Stimulated activated CD4-positive, alpha-beta T cell treated with anti-CD3 and anti-CD28 coated beads, Interleukin-1b, Interleukin-23, amount 100 ng/mL, for 1 hour (primary cell): ENCODE measurements at places on chromosomes 6 and 20.

DNA sequence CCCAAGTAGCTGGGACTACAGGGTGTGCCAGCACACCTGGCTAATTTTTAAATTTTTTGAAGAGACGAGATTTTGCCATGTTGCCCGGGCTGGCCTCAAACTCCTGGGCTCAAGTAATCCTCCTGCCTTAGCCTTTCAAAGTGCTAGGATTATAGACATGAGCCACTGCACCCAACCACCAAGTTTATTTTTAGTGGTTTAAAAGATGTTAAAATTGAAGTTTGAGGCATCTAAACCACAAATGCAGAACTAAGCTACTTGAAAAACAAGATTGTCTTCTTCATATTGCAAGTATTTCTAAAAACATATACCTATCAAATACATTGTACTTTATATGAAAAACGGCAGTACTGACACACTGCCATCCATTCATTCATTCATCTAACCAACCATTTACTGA, 31.6 kb downstream of the WASF1 start:
- DNase-seq = no peak

DNA sequence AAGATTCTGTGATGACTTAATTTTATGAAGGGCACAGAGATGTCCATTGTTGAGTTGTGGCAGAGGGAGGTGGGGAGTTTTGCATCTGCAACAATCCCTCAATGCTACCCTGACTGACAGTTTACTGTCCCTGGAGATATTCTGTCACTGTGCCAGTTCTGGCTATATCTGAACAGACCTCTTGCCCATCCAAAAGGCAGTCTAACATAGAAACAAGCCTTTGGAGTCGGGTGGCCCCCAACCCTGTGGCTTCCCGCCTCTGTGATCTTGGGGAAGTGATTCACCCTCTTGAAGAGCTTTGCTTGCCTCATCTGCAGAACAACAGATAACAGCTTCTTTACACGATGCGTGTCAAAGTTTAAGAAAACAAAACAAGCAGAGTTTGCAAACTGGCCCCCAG, 3.8 kb upstream of the E2F1 start:
- DNase-seq = no peak

GRCh38 chr20:4875578-4876067, 125.7 kb downstream of the SLC23A2 start:
- no peak for DNase-seq

DNA sequence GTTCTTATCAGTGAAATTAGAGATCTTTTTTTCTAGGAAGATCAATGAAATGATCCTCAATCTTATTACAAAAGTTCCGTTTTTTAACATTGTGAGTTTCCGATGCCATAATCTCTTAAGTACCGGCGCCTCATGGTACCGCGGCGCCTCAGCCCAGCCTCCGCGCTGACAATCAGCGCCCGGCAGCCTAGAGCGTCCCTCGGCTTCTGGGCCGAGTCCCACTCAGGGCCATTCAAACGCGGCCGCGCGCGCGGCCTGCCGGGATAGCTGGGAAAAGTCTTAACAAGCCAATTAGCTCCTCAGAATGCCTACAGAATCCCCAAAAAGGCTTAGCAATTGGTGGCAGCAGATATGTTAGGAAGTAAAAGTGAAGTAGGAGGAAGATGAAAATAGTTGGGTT, 204.8 kb downstream of the ADGB start:
- no peak for DNase-seq

DNA sequence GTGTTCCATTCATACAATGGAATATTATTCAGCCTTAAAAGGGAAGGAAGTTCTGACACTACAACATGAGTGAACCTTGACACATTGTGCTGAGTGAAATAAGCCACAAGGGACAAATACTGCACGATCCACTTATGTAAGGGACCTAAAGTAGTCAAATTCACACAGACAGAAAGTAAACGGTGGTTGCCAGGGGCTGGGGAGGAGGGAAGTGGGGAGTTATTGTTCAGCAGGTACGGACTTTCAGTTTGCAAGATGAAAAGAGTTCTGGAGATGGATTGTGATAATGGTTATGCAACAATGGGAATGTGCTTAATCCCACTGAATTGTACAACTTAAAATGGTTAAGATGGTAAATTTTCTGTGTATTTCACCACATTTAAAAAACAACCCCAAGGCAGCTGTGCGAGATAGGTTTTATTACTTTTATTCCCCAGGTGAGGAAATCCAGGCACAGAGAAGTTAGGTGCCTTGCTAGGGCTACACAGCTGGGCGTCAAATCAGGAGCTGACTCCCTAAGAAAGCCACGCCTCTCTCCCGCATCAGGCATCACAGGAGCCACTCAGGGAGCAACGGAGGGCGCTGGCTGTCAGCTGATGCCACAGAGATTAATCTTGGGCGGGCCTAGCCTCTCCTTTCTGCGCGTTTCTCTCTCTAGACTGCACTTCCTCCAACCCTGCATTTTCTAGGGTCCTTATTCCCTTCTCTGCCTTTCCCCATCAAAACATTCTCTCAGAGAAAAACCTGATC, 9.3 kb upstream of the TRAF3IP2 start:
- no peak for DNase-seq

- no peak for DNase-seq
These were observed 41.7 kb upstream of the EEF1A1 start for GRCh38 chr6:73562558-73562957.

DNA sequence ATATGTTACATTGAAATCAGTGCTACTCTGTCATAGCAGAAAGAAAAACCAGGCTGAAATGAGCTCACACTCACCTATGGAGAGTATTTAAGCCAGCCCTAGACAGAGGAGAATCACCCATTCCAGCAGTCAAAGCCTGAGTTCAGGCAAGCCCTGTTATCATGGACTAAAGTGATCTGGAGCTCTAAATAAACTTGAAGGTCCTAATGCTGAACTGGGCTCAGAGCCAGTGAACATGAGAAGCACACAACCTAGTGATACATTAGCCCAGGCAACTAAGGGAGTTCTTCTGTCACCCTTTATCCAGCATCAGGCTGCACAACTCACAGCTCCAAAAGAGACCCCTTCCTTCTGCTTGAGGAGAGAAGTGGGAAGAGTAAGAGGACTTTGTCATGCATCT, 425.0 kb downstream of the COL12A1 start:
- DNase-seq = no peak

- DNase-seq = no peak
These were observed 465.9 kb upstream of the BTBD3 start for GRCh38 chr20:11451793-11452291.

DNA sequence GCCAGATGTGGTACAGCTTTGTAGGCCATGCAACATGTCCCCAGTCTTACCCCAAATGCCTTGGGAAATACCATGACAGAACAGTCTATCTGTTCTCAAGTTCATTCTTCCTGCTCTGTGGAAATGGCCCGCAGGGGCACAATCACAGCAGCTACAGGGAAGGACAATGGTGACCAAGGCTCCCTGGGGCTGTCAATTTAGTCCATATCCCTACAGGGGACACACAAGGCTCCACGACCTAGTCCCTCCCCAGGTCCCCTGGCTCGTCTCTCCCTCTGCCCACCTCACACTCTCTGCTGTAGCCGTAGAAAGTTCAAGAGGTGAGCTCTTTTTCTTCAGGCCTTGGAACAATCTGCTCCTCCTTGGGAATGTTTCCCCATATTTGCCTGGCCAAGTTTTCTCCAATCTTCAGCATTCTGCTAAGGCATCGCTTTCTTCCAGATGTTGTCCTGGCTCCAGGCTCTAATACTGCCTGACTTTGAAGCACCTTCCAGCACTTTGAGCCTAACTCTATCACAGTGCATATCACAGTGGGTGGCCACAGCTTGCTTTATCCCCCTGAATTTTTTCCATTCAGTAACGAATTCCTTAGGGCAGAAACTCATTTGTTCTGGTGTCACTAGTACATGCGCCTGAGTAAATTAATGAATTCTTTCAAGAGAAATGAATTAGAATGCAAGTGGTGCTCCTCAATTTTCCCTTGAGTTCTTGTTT, 92.6 kb downstream of the MAP3K7 start:
- DNase-seq = no peak

DNA sequence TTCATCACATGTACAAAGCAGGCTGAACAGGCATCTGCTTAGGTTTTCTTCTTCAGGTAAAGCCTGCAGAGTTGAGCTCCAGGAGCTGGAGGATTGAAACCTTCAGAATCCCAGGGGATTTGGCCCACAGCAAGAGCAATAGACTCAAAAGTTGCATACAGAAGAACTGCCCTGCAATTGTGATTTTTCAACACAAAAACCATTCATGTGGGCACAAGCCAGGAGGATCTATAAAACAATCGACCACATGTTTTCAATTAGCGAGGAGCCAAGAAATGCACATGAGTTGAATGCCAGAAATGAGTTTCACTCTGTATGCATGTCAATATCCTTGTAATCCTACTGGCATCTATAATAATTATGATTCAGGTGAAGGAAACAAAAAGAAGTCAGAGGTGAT, 576.4 kb downstream of the HDGFL1 start:
- no peak for DNase-seq

GRCh38 chr6:39197922-39198500, 31.3 kb downstream of the KCNK5 start:
- no peak for DNase-seq

DNA sequence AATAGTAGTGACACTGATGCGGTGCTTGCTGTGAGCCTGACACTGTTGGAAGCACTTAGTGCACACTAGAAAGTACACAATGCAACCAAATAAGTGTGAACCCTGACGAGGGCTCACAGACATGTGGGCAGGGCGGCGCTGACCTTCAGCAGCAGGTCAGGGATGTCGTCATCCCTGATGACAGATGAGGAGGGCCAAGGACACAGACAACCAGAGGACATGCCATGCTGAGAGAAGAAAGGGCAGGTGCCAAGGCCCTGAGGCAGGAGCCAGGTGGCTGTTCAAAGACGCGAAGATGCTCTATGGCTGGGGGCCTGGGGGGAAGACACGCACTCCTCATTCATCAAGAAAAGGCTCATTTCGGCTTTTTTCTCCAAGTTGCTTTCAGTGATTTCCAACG, 176.4 kb upstream of the CST7 start:
- DNase-seq = no peak

- no peak for DNase-seq
These were observed 11.8 kb downstream of the BCAS1 start for GRCh38 chr20:54058420-54059139.

GRCh38 chr6:140366991-140367390, 992.5 kb upstream of the CITED2 start:
- DNase-seq = no peak

GRCh38 chr20:48821261-48821920, 6.4 kb downstream of the PREX1 start:
- no peak for DNase-seq

DNA sequence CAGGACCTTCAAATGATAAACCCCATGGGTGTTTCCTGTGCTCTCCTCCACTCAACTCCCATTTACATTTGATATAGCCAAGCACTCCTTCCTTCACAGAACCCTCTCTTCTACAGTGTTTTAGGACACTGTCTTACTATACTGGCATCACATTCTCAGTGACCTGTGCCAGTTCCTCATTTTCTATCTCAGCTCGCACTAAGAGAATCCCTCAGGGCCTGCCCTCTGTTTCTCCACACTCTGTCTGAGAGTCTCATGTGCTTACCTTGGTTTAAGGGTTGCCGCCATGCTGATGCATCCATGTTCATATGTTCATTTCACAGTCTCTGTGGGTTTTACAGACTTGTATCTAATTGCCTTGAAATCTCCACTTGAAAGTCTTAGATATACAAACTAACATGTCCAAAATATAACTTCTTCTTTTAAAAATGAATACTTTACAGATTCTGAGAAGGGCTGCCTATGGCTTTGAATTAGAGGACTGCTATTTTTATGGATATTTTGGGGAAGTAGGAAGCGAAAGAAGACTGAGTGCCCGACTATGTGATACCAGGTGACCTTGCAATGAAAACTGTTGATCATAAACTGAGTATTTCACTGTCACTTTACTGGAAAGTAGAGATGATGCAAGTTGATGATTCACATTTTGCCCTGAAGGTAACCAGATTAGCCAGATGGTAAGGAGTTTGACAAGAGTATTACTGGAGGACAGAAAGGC, 153.1 kb upstream of the SIM1 start:
- DNase-seq = no peak

DNA sequence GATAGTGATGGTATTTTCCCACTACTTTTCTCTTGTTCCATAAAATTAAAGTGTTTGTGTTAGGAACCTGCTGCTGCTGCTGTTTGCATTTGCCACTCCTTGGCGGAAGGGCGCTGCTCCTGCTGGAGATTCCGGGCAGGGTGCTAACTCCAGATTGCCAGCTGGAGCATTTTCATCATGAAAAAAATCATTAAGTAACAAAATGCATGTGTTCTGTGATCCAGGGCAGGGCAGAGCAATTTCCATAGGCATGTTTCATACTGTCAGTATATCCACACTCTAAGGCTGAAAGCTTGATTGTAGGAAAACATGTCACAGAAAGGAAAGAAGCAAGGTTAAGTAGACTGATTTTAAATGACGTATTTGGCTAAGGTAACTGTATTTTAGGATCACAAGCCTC, 24.0 kb downstream of the PBOV1 start:
- no peak for DNase-seq

GRCh38 chr6:112939563-112939962, 592.4 kb downstream of the RFPL4B start:
- DNase-seq = no peak

- no peak for DNase-seq
These were observed 13.8 kb downstream of the RNASET2 start for GRCh38 chr6:166942393-166943168.

DNA sequence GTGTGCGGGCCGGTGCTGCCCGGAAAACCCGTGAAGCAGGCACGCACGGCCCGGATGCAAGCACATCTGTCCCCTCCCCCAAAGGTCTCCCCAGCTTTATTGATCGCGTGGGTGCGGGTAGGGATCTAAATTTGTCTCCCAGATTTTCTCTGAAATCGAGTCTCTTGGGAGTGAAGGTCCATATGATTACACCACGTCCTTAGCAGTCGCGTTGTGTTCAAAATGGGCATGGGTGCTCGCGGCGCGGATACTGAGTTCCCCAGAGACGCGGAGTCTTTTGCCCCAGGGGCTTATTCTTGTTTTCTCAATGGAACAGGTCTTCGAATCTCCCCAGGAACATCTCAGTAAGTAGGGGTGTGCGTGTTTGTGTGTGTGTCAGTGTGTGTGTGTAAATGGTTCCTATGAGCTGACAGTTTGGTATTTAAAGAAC, 2.8 kb upstream of the ZNF292 start:
- DNase-seq = no peak

DNA sequence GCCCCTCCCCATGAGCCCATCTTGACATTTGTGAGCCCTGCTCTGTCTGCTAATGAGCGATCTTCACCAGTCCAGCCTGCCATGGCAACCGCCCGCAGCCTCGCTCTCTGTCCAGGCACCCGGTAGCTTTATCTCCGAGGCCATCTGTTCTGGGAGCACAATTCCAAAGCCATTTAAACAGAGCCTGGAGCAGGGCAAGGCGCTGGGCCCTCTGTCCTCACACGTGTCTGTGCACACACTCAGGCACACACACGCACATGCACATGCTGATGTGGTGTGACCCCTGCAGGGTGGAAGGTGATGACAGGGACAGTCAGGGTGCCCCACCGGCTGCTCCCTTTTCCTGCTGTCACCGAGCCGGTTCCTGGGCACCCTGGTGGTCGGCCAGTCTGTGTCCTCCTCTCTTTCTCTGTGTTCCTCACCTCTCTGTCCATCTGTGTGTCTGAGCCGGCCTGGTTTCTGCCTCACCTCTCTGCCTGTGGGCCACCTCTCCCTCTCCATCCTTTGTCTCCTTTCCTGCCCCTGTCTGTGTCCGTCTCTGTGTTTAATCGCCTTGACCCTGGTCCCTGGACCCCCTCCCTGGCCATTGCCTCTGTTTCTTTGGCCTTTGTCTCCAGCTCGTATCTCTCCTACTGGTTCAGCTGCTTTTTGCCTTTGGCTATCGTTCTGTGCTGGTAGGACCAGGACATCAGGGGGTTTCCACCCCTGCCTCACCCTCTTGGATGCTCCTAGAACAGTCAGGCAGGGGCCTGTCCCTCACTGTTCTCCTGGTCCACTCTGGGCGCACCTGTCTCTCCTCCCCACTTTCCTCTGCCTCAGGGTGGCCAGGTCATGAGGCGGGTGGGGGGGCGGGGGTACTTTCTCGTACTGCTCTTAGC, 8.8 kb upstream of the MYT1 start:
- no peak for DNase-seq
